ENCODE measurements at places on chromosomes 6 and 20. TPM values are rescaled to one million over a fixed set of nuclear protein-coding genes. Genes with fewer than 3 reads are reported as not detected.

GRCh38 chr20:45495501-45495941 lies 19.9 kb downstream of the SPINT3 start:
- DNase-seq: no peak

- peak; percentile 73 for DNase-seq
Observed at GRCh38 chr6:3442431-3443220, 14.2 kb downstream of the SLC22A23 start.

GRCh38 chr20:50067461-50067860 lies 45.5 kb downstream of the UBE2V1 start:
- DNase-seq: no peak

Gene CALHM4
- total RNA-seq: not detected

GRCh38 chr6:134753001-134753400 lies 196.9 kb downstream of the ALDH8A1 start:
- no peak for DNase-seq

Measured in HT1080 (cell line).